Hematopoietic multipotent progenitor cell treated with erythropoietin and hydrocortisone succinate and interleukin-3 and kit ligand, for 15 days (in vitro differentiated cells): ENCODE measurements at places on chromosomes 5 and 9.
A peak's percentile ranks its signal among the peaks of the same experiment; 100 is the strongest.

GRCh38 chr9:135224921-135225541 lies 137.6 kb downstream of the OLFM1 start:
- DNase-seq: no peak

- no peak for DNase-seq
These were observed 164.5 kb downstream of the COL23A1 start for GRCh38 chr5:178425621-178426068.

DNA sequence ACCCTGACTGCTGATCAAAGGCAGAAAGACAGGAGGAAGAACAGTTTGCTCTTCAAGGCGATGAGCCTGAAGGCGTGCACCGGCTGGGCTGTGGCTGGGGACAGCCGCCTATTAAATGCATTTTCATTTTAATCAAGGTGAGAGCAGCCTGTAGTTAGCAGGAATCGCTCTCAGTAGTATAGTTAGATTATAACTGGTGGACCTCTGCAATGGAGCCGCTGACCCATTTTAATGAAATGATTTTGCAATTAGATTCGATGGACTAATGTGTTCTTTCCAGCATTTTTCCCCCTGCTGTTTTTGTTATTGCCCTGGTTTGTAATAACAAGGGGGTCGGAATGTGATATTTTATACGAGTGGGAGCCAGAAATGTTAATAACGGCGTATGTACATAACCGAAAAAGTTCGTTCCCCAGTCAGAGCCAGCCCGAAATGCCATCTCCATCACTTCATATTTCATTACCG lies 185.9 kb upstream of the PANK3 start:
- no peak for DNase-seq

- no peak for DNase-seq
These were observed 32.3 kb upstream of the ZNF462 start for GRCh38 chr9:106830527-106831150.

DNA sequence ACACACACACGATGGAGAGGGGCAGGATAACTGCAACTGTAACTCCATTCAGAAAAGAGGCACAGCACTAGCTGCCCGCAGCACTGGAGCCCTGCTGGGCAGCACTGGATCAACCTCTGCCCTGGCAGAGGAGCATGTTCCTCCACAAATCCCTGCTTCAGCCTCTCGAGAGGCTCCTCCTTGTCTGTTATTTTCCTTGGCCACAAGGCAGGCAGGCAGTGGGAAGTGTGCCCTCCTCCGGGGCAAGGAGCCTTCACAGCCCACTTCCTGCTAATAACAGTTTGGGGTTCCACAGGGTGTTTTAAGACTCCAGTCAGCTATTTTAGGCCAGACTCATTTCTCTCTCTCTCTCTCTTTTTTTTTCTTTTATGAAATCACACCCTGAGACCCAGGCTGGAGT lies 11.8 kb downstream of the FXN start:
- DNase-seq: no peak

- DNase-seq: no peak
These were observed 733.4 kb downstream of the TLE4 start for GRCh38 chr9:80305136-80305535.

GRCh38 chr9:33620738-33621439 lies 96.8 kb downstream of the ANKRD18B start:
- no peak for DNase-seq

DNA sequence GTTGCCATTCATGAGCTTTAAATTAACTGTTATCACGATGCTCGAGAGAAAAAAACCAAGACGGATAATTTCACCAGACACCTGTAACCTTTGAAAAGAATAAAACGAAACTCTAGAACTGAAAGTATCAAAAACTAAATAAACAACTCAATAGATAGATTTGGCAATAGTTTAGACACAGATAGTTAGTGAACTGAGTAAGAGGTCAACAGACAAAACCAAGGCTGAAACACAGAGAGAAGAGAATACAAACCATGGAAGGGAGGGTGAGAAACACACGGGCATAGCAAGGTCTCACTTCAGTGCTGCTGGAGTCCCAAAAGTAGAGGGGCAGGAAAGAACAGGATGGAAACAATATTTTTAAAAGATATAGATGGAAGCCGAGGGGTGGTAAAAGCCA lies 3.3 kb upstream of the OR2V1 start:
- peak; percentile 14 for DNase-seq

DNA sequence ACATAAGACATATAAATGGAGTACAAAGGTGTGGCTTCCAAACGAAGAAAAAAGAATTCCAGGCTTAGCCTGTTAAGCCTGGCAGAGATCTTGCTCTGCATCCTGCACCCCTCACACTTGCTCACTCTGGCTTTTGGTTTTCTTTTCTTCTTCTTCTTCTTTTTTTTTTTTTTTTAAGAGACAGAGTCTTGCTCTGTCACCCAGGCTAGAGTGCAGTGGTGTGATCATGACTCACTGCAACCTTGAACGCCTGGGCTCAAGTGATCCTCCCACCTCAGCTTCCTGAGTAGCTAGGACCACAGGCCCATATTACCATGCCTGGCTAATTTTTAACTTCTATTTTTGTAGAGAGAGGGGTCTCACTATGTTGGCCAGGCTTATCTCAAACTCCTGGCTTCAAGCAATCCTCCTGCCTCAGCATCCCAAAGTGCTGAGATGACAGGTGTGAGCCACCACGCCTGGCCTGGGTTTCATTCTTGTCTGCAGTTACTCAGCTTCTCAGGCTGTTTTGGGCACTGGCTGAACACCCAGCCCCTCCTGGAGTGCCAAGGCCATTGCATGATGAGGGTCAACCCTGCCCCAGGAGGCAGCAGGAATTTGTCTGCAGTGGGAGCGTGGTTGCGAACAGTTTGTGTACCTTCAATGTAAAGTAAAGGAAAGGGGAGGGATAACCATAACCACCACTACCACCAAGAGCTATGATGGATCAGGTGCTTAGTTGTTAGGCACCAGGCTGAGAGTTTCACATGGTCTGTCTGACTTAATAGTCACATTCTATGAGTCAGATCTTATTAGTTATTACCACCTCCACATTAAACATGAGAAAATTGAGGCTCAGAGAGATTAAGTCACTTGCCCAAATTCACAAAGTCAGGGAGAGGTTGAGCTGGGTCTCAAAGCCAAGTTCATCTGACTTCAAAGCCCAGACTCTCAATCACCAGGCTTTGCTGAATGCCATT lies 219.2 kb upstream of the PANK3 start:
- DNase-seq: no peak

DNA sequence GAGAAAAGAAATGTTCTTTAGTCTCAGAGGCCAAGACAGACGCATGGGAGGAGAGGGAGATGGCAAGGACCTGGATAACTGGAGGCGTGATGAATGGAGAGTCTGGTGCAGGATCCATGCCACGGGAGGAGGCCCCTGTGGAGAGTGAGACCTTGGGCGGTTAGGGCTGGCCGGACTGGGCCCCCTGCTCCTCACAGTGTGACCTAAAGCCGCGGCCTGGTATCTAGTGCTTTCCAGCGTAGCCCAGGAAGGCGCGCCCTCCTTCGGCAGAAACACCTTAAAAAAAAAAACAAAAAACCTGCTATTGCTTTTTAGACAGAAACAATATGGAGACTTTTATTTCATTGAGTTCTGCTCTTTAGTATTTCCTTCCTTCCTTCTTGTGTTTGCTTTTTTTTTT lies 33.1 kb downstream of the SCGB3A1 start:
- no peak for DNase-seq

DNA sequence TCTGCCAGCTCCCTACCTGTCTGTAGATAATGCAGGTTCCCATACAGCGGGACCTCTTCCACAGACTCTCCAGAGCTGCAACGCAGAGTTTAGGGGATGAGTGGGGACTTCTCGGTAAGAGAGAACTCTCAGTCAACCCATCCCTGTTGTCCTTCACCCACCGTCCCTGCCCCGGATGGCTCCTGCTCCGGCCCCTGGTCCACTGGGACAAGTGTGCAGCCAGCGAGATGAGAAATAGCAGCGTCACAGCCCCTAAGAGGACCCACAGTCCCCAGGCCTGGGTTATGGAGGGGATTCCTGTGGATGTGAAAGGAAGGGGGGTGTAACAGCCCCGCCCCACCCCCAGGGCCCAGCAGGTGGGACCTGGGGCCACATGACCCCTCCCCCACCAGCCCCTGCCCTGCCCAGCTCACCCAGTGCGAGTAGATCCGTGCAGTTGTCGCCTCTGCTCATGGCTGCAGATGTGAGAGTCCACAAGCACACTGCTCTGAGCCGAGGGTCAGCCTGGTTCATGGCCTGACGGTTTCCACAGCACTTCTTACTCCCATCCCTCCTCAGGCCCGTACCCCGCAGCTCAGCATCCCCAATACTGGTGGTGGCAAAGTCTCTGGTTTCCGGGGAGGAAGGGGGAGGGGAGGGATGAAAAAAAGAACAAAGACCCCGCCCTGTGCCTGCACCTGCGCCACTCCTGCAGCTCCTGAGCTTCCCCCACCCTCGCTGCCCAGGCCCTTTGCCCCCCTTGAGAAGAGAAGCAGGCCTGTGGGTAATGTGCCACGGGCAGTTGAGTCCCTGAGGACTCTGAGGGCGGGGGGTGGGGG lies at the start of gene SIT1:
TSS of gene SIT1 (minus strand) at position 591 of the 818 bp plus-strand sequence. CDS start at position 513, 78 bp downstream.
- DNase-seq: no peak

GRCh38 chr5:178519155-178519554 lies 71.0 kb downstream of the COL23A1 start:
- DNase-seq: no peak

GRCh38 chr5:1419476-1420210 lies 25.6 kb downstream of the SLC6A3 start:
- no peak for DNase-seq

GRCh38 chr5:168135897-168136296 lies 155.5 kb upstream of the WWC1 start:
- no peak for DNase-seq

GRCh38 chr5:133848341-133848811 lies 120.0 kb downstream of the C5orf15 start:
- no peak for DNase-seq

GRCh38 chr5:144201588-144201987 lies 30.9 kb downstream of the KCTD16 start:
- no peak for DNase-seq

GRCh38 chr5:87845734-87846133 lies 422.9 kb downstream of the TMEM161B start:
- DNase-seq: no peak

- DNase-seq: no peak
These were observed 25.4 kb downstream of the NREP start for GRCh38 chr5:111731638-111732037.

GRCh38 chr9:19517202-19517942 lies 108.6 kb downstream of the ACER2 start:
- DNase-seq: no peak

GRCh38 chr9:89137542-89138462 lies 40.8 kb downstream of the SHC3 start:
- no peak for DNase-seq

DNA sequence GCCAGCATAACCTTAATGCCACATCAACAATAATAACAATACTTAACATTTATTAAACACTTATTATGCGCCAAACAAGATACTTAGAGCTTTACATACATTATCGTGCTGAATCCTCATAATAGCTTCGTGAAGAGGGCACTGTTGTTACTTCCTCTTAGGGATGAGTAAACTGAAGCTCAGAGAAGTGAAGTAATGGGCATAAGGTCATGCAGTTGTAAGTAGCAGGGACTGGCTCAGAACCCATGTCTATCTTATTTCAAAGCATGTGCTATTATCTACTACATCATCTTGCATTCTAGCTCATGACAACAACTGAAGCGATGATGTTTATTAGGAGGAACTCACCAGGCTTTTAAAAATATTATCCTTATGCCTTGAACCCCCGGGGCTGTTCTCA lies 34.9 kb upstream of the PPP3R2 start:
- no peak for DNase-seq

GRCh38 chr5:170219615-170220014 lies 13.2 kb upstream of the C5orf58 start:
- no peak for DNase-seq

DNA sequence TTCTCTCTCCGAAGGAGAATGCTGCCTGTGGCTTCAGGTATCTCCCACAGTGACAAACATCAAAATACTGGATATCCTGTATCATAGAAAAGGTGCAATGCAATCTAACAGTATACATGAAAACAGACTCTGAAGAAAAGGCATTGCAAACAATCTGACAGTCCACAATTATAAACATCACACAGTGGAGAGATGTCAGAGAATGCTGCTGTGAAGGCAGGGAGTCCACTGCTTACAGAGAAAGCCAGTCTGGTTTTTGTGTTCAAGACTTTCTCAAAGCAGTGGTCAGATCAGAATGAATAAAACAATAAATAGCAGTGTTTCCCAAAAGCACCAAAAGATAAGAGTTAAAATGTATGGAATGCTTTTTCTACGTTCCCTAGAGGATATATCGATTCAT lies 28.7 kb downstream of the TTC23L start:
- DNase-seq: no peak

DNA sequence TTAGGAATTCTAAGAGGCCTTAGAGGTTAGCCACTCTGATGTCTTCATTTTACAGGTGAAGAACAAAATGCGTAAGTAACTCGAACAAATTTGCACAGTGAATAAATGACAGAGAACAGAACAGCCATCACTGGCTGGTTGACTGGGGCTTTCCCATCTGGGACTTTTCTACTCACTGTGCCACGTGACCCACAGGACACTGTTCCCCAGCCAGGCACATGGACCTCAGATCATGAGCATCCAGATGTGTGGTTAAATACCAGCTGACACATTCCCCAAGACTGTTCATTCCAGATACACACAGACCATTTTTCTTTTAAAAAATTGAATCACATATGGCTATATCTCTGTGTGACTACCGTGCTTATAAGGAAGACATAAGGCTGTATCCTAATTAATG lies 25.8 kb upstream of the MED10 start:
- no peak for DNase-seq

DNA sequence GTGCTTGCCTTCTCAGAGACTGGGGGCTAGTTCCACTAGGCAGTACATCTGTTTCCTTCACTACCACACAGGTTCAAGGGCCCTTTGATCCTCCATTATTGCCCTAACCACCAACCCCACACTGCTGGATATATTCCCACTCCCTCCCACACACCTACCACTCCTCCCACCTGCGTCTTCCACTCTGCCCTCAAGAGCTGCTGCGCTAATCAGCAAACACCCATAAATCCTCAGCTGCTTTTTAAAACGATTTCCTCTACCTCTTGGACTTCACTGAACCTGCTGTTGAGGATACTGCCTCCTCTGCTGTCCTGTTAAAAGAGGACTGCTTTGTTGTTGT lies 120.9 kb downstream of the MAPKAP1 start:
- no peak for DNase-seq

- DNase-seq: no peak
These were observed 17.2 kb upstream of the HK3 start for GRCh38 chr5:176916337-176916736.

DNA sequence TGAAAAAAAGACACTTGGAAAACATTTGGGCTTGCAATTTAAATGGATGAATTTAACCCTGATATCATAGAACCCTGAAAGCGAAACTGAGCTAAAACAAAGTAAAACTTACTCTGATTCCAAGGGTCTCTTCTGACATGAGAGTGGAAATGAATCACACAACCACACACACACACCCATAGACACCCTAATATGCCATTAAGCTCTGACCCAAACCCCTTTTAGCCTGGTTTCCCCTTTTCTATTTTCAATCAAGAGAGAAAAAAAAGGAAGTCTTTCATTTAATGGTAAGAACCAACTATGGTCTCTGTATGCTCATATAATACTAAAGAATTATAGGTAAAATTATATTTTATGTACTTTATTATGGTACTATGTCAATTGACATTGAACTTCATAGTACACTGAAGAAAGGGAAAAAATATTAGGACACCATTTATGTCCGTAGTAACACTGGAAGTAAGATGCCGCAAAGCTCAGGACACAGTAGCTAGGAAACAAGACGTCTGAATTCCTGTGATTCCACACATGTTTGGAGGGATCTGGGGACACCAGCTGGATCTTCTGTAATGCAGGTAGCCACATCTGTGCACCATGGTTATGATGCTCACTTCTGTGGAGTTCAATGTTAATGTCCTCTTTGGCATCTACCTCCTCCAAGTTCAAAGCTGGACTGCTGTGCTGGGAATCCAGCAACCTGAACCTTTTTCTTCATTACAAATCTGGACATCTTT lies 95.8 kb downstream of the PCSK1 start:
- no peak for DNase-seq
